ENCODE measurements at places on chromosomes 1 and 21.
A peak's percentile ranks its signal among the peaks of the same experiment; 100 is the strongest.

- DNase-seq = no peak
Observed at GRCh38 chr1:112849425-112850033, 106.5 kb downstream of the SLC16A1 start.

DNA sequence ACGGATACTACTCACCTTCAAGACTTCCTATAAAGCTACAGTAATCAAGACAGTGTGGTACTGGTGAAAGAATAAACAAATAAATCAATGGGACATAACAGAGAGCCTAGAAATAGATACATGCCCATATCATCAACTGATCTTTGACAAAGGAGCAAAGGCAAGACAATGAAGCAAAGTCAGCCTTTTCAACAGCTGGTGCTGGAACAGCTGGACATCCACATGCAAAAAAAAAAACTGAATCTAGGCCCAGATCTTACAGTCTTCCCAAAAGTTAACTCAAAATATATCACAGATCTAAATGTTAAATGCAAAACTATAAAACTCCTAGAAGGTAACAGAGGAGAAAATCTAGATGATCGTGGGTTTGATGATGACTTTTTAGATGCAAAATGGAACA is 170.3 kb downstream of the MIS18A start:
- DNase-seq = no peak

- DNase-seq = no peak
Observed at GRCh38 chr1:62725255-62725654, 37.1 kb upstream of the DOCK7 start.

DNA sequence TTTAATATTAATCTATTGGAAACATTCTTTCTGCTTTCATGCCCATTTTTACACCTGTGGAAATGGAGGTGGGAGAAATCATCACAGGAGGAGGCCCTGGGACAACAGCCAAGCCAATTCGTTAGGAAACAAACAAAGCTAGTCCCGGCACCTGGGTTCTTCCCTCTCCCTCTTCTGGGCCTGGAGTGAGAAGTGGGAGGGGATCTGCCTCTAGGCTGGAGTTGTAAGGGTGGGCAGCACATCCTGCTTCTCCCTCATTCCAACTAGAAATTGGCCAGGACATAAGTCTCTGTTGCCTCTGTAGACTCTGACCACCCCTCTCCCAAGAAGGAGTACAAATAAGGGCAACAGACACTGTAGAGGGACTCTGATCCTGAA is 20.2 kb upstream of the ERO1B start:
- DNase-seq = no peak

GRCh38 chr21:26851109-26851944 is 6.1 kb upstream of the ADAMTS1 start:
- no peak for DNase-seq

DNA sequence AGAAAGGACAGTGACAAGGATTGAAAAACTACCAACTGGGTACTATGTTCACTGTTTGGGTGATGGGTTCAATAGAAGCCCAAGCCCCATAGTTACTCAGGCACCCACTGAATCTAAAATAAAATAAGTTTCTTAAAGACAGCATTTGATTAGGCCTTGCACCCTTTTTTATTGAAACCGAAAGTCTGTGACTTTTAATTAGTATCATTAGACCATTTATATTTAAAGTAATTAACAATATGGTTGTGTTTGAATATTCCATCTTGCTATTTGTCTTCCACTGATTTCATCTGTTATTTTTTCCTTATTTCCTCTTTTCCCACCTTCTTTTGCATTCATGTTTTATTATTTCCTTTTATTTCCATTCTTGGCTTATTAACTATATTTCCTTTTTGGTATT is 27.4 kb downstream of the KLHDC7A start:
- DNase-seq = no peak

DNA sequence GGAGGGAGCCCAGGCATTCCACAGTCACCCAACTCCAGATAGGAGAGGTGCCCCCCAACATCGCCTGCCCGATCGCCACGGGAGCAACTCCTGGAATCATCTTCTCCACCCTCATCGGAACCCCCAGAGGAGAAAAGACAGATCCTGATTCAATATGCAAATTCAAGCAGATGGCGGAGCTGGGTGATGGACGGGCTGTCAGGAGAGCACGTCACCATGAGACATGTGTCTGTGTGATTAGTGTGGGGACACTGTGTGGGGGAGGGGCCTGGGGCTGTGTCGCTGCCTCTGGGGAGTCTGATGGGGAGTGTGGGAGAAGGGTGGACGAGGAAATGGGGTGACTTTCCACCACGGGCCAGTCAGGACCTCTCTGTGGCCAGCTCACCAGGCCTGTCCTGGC is 90.2 kb upstream of the CSF3R start:
- DNase-seq = no peak

DNA sequence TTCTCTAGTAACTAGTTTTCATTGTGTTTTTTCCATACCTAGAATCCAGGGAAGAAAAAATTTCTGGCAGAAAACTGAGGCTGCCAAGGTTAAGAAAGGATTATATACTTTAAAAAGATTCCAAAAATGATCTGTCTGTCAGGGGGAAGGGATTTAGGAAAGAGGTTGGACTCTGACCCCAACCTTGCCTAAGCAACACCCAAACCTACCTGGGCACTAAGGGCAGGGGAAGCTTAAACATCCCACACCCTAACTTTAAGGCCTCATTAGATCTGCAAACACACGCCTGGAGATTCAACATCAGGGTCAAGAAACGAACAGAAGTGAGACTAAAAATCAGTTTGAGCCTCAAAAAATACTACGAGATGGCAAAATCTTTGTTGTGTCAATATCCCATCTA is 19.4 kb downstream of the KDM5B start:
- no peak for DNase-seq

- no peak for DNase-seq
Observed at GRCh38 chr1:170594066-170594626, 62.2 kb downstream of the GORAB start.

DNA sequence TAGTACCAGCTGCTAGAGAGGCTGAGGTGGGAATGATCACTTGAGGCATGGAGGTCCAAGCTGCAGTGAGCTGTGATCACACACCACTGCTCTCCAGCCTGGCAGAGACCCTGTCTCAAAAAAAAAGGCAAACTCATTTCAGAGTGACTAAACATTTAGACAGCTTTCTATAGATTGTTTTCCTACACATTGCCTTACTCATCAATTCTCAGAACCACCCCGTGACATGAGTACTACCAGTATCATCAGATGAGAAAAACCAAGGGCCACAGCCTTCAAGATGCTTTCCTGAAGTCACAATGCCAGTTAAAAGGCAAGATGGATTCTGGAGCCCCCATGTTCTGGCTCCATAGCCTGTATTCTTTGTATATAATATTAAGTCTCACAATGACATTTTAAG is 22.4 kb upstream of the SMPDL3B start:
- no peak for DNase-seq

- no peak for DNase-seq
Observed at GRCh38 chr1:217363319-217363718, 267.6 kb downstream of the GPATCH2 start.

DNA sequence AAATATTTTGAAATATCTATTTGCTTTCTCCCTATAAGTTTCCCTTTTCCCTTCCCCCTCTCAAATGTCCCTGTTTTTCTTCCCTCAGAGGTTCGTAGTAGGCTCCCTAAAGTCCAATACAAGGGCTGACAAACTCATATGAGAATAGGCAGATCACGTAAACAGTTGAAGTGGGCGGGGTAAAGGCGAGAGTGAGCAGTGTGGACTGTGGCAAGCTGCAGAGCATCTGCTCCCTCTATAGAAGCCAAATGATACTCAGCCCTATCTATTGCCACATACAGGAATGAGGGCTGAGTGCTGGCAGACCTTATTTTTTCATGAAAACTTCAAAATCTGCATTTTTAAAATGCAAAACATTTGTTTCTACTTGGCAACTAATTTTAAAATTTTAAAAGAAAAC is 26.3 kb downstream of the PRDX6 start:
- no peak for DNase-seq

- peak; percentile 19 for DNase-seq
Observed at GRCh38 chr21:46098303-46099141, 610 bp downstream of the COL6A2 start.

DNA sequence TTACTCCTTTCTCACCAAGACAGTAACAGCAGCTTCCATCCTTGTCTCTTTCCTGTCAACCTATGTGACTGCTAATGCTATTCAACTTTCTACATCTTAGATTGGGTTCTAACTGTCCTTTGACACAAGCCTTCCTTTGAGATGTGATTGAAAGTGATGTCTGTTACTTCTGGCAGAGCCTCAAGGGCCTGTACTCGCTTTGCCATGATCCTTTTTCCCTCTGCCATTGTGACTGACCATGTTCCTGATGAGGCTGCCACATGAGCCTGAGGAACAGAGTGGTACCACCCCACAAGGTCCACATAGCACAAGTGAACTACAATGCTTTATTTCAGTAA is 138.8 kb upstream of the RAB4A start:
- DNase-seq = no peak

- peak; percentile 95 for DNase-seq
Observed at GRCh38 chr1:203682473-203683383, 56.1 kb downstream of the ATP2B4 start.

DNA sequence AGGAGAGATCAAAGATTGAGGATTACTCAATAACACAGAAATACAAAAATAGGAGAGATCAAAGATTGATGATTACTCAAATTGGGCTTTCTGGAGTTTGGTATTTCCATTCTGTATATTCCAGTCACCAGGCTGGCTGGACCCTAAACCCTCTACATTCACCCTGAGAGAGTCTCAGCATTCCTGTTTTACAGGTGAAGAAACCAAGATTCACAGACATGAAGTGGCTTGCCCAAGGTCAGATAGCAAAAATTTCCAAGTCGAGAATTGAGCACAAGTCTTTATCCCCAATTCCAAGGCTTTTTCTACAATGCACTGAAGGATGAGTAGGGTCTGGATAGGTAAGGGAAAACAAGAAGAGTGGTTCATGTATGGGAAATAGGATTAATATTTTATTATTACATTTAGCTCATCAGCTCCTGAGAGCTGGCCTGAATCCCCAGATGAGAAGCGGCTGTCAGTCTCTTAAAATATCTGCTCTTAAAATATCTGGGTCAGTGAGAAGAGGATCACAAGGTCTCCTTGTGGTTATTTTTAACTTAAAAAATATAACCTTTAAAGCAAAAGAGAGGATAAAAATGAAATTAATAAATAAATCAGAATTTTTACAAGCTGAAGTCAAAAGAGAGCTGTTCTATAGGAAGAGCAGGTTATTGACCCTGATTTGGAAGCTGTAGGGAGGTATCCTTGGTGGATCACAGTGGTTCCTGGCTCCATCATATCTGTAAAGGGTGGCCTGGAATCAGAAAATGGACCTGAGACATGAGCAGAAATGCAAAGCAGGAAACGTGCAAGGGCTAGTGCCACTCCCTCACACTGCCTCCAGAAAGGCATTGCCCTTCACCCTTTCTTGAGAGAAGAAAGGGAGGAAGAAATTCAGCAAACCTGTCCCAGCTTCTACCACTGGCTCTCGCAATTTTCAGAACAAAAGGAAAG is 29.1 kb upstream of the SEC16B start:
- no peak for DNase-seq

DNA sequence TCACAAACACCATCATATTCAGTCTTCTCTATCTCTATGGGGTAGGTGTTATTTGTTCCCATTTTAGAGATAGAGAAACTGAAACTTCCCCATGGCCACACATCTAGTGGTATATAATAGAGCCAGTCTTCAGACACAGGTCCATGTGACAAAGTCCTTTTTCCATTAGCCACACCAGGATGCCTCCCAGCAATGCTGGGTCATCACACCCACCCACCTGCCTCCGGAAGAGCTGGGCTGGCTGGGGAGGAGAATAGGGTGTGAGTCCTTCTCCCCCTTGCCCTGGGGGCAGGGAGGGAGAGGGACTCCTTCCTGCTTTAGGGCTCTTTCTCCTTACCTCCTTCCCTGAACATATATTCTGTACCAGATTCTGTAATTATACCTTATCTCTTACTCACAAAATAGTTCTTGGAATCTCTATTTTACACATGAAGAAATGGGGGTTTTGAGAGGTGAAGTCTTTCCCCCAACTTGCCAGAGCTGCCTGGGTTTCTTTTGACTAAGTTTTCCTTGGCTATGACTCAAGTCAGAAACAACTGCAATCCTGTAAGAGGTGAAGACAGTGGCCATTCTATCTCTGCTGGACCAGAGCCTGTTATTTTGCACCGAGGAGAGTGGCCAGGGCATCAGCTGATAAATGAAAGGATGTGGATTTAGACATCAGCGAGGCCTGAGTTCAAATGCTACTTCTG is 30.0 kb downstream of the SOX13 start:
- no peak for DNase-seq

DNA sequence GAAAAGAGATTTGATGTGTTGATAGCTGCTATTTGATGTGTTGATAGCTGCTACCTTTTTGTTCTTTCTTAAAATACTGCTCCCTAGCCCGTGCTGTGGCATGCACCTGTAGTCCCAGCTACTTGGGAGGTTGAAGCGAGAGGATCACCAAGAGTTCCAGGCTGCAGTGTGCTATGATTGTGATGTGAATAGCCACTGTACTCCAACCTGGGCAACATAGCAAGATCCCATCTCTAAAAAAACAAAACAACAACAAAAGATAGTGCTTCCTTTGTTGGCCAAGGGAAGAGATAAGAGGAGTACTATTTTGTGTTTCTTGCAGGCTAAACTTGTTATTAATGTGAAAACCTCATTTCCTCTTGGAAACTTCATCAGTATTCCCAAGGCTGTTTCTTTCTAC is 6.1 kb downstream of the GPSM2 start:
- DNase-seq = no peak

DNA sequence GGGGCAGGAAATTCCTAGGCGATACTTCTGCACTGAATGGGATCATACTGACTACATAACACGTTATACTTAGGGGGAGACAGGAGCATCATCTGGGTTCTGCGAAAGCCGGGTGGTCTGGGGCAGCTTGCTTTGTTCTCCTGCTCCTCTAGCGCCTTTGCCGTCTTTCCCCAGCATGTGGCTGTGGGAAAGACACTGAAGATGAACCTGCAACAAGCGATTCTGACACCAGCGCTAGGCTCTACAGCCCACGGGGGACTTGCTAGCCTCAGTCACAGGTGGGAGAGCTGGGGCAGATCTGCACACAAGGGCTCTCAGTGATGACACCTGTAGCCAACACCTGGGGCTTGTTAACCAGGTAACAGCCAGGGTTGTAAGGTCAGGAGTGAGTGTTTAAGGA is 51.8 kb downstream of the CD46 start:
- DNase-seq = no peak

- no peak for DNase-seq
Observed at GRCh38 chr1:184669391-184669790, 85.3 kb downstream of the EDEM3 start.

DNA sequence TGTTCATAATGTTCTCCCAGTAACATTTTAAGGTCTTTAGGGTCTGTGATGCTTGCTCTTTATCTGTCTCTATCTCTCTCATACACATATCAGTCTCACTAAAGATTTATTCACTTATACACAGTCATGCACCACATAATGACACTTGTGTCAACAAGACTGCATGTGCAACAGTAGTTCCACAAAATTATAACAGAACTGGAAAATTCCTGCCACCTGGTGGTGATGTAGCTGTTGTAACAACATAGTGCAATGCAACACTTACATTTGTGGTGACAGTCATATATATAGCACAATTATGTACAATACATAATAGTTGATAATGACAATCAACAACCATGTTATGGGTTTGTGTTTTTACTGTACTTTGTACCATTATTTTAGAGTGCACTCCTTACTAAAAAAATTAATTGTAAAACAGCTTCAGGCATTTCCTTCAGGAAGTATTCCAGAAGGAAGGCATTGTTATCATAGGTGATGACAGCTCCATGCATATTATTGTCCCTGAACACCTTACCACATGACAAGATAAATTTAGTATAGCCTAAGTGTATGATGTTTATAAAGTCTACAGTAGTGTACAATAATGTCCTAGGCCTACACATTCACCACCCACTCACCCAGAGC is 8.1 kb downstream of the TDRD5 start:
- DNase-seq = peak; percentile 6
